Activated naive CD4-positive, alpha-beta T cell treated with anti-CD3 and anti-CD28 coated beads, Interleukin-2, amount 50 U/mL, for 72 hours (primary cell): ENCODE measurements at places on chromosomes 7 and 10.

GRCh38 chr7:78703391-78703790 is 750.1 kb downstream of the MAGI2 start:
- no peak for DNase-seq

DNA sequence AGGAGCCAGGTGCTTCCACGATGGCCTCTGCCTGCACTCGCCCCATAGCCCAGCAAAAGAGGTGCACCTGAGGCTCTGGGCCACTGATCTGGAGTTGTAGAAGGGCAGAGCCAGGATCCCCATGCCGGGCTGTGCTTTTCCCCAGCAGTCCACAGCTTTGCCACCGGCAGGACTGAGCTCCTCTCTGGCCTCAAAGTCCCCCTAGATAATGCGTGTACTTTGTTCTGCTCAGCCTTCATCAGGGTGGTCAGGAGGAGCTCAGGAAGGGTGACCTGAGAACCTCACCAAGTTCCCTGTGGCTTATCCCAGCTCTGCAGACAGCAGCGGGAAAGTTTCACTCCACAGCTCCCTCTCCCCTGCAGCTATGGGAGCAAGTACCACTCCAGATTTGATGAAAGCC is 27.9 kb upstream of the UNC5B start:
- no peak for DNase-seq

DNA sequence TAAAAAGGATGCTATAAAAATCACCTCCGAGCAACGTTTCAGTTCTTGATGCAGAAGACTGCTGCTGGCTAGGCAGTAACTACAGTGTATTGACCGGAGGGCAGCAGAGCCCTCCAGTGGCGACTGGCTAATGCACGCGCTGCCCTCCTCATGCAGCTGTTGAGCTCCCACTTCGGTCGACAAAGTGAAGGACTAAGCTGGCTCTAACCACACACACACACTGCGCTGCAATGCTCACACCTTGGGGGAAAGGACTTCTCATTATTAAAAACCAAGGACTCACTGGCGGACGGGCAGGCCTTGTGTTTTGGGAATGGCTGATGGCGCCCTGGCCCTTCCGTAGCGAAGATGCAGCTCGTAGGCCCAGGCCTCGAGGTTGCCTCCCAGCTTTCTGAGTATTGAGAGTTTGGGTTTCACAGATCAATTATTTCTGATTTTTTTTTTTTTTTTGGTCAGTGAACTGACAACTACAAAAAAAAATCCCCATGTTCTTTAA is 120.9 kb upstream of the DIP2C start:
- DNase-seq = no peak

- DNase-seq = peak; percentile 21
These were observed 739 bp downstream of the CASP7 start for GRCh38 chr10:113680190-113681111.

- no peak for DNase-seq
These were observed 31.9 kb upstream of the HPS1 start for GRCh38 chr10:98478430-98479222.

GRCh38 chr7:38311329-38311937 is 38.0 kb upstream of the TARP start:
- no peak for DNase-seq

GRCh38 chr7:42137941-42138340 is 99.1 kb downstream of the GLI3 start:
- DNase-seq = no peak

GRCh38 chr7:107208563-107208962 is 39.8 kb downstream of the HBP1 start:
- no peak for DNase-seq

GRCh38 chr10:51075873-51076229 is 1.6 kb downstream of the PRKG1 start:
- DNase-seq = no peak

- no peak for DNase-seq
These were observed 5.9 kb upstream of the ANKRD7 start for GRCh38 chr7:118218413-118219156.

GRCh38 chr7:38273286-38273995 is at the start of gene TARP:
Gene TARP (minus strand): TSS chr7:38273636.
- DNase-seq = no peak

- DNase-seq = no peak
These were observed 23.5 kb upstream of the PDE1C start for GRCh38 chr7:32093415-32094408.

GRCh38 chr10:73772281-73773151 is 9.3 kb upstream of the CHCHD1 start:
- peak; percentile 80 for DNase-seq
